ENCODE measurements at places on chromosomes 13 and 19. TPM values are rescaled to one million over a fixed set of nuclear protein-coding genes. Genes with fewer than 3 reads are reported as not detected.

Gene KLK14
- total RNA-seq: not detected

DNA sequence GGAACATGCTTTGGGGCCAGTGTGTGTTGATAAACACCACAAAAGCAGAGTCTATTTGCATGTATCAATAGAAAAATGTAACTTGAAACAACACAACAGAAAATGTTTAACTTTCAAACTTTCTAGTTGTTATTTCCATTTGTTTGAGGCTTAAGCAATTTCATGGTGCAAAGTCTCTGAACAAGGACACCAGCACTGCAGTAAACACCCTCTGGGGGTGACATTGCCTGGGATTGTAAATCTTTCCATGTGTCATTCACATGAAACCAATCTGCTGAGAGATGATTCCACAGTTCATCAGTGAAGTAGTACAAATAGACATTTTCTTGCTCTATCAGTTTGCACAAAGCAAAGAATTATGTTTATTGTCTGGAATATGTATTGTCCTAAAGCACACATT, 124.5 kb downstream of the ITGBL1 start:
- DNase-seq: no peak

DNA sequence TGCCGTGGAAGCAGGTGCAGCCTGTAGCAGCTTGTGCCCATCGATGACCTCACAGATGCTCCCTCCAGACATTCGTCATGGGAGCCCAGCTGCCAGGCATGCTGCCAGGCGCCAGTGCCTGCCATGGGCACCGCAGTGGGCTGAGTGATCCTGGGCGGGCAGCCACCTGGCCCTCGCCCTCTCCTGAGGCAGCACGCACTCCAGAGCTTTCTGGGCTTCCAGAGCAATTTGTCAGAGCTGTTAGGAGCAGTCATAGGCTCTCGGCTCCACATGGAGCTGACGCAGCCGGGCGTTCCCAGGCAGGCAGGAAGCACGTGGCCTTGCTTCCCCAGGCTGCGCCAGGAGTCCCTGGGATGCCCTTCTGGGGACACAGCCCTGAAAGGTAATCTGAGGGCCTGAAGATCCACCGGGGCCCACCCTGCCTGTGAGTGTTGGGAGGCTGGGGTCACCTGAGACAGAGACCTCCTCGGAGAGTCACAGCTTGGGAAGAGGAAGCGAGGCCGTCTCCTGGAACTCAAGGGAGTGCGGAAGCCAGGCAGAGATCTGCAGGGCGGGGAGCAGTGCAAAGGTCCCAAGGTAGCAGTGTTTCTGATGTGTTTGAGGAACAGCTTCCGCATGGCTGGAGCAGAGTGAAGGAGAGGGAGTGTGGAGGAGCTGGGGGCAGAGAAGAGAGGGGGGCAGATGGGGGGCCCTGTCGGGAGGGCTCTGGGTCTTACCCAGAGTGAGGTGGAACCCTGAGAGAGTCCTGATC, 50.6 kb downstream of the DPF1 start:
- DNase-seq: peak; percentile 60

DNA sequence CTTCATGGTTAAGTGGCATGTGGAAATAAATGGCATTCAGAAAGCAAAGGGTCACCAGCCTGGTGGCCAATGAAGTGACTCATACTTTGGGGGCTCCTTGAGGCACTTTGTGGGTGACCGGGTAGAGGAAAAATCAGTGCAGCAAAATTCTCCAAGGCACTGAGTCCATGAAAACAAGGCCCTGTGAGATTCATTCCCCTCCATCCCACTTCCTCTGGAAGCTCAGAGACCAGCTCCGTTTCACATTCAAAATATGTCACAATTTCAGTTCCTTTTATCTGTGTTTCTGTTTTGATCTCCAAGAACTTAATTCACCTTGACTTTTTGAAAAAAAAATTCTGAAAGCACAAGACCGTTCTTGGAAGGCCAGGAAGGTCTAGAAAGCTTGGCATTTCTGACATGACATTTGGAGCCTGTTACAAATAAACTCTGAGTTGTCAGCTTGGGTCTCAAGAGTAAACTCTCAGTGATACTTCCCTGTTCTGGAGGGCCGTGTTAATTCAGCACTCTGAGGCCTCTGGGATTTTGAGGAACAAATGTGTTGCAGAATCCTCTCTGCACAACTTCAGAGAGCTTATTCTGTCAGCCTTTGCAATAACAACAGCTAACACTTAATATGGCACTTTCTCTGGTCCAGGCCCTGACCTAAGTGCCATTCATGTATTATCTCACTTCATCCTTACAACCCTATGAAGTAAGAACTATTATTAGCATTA, 6.8 kb downstream of the CYSLTR2 start:
- no peak for DNase-seq

DNA sequence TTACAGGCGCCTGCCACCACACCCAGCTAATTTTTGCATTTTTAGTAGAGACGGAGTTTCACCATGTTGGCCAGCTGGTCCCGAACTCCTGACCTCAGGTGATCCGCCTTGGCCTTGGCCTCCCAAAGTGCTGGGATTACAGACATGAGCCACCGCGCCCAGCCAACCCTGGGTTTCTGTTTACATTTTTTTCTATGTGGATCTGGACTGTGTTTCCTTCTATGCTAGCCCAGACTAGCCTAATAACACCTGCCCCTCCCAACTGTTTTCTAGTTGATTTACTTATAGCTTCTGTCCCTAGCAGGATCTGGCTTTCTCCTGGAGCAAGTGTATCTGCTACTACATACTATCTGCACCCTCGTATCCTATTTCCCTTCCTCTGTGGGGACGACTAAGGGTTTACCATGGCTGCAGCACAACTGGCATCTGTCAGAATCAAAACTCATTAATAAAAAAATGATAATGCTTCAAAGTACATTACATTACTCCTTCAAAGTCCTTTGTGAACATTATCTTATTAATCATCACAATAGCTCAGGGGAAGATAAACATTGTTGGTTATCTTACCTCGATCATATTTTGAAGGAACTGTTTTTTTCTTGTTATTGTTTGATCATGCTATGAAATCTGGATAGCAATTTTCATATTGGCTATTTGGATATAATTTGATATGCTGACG, 228.3 kb downstream of the KLF5 start:
- DNase-seq: no peak

DNA sequence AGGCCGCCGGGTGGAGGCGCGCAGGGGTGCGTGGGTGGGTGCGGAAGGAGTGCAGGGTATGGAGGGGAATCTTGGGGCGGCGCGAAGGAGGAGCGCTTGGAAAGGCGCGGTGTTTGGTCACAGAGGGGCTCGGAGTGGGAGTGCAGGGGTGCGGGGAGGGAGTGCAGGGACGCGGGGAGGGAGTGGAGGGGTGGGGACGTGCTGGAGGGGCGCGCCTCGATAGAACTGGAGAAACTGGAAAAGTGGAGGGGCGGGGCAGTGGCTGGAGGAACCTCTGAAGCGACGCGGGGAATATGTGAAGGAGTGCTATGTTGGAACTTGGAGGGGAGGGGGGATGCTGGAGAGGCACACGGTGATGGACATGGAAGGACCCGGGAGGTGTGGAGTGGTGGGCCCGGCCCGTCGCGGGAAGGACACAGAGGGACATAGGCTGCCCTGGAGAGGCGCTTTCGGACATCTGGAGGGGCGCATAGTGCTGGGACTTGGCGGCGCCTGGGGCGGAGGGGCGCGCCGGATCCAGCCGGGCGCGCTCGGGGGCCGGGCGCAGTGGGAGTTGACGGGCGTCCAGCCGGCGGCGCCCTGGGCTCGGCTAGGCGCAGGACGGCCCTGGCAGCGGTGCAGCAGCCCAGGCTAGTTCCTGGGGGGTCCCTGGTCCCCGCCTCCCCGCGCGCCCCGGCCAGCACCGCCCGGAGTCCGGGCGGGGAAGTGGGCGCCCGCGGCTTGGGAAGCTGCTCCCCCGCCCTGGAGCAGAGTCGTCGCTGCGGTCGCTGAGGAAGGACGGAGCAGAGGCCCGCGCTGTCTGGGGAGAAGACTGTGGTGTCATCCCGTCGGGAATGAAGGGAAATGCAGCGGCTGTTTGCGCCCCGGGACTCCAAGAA, 20.8 kb upstream of the SGCG start:
- DNase-seq: no peak

Gene PODNL1
- total RNA-seq: 1.4 TPM

Gene SLC10A2
- total RNA-seq: not detected
